ENCODE measurements at places on chromosomes 1 and 21.

DNA sequence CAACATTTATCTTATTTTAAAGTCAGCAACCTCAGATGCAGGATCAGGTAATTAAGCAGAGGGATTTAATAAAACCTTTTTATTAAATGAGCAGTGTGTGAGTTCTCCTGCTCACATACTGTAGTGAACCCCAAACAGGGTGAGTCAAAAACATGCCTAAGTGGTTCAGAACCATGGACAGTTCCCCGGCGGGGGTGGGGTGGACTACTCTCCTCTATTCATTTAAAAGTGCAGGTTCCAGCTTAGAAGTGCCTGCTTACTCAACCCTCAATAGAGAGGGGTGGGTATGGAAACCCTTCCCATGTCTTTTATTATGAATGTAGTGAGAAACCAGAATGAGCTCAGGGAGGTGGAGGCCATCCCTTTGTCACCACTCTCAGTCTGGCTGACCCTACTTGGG, 397.9 kb downstream of the HHAT start:
- DNase-seq: peak; percentile 7

DNA sequence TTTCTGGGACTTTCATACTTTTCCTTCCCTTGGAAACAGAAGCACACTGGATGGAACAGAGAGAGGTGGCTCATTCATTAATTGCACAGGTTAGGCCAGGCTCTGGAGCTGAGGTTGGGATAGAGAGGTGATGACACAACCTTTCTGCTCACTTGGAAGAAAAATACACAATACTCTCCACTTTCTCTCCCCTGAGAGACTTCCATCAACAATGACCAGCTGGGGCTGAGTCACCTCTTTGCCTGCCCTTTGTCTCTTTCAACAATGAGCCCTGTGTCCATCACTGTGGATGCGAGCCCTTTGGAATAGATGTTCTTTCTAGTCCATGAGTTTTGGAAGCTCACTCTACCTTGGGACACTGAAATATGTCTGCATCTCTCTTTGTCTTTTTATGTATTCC, 43.1 kb downstream of the ATP2B4 start:
- no peak for DNase-seq

DNA sequence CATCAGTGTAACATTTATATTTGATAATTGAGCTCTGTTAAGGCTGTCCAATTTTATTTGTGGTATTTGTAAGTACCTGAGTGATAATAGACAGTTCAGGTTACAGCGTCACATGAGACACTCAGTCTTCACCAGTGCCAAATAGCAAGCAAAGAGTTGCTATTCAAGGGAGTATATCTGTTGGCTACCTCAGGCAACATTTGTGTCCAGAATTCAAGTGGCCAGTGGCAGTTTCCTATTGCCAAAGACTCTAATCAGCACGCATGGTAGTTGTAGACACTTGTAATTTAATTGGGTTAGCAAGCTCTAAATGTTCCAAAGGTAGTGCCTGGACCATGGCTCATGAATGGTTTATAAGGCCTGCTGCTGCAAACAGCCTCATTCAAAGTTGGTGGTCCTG, 1524.3 kb upstream of the B3GALT2 start:
- no peak for DNase-seq

DNA sequence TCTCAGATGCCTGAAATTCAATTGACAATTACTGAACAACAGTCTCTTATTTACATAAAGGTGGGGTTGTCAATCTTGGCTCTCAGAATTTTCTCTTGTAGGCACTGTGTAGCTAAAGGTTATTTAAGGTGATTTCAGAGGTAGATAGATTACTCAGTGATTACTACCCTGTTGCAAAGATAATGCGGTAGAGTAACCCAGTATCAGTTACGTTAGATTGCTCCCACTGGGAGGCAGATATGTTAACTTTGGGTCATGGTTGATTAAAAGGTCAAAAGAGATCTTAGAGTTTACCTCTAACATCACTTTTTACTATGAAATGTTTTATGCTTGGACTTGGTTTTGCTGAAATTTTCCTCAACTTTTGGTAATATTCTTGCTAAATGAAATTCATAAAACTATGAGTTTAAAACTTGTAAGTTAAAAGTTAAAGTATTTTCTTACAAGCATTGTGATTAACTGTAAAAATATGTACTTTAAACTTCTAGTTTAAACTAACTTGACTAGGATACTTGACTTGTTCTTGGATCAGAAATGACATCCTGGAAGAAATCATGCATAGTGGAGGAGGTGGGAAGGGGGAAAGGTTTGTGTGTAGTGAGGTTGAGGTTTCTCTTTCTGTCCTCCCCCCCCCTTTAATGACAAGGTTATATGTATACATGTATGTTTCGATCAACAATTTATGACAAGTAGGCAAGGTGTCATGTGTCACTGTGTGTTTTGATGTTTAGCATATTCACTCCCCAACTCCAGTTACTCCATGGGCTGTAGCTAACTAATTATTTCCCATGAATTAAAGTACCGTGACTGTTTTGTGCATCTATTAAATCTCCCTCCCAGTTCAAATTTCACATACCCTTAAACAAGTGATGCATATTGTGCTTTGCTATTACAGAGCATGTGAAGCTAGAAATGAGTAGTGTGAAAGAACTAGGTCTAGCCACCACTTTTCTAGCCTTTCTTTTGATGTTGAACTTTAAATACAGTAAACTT, 2.9 kb downstream of the LAMC1 start:
- DNase-seq: no peak

DNA sequence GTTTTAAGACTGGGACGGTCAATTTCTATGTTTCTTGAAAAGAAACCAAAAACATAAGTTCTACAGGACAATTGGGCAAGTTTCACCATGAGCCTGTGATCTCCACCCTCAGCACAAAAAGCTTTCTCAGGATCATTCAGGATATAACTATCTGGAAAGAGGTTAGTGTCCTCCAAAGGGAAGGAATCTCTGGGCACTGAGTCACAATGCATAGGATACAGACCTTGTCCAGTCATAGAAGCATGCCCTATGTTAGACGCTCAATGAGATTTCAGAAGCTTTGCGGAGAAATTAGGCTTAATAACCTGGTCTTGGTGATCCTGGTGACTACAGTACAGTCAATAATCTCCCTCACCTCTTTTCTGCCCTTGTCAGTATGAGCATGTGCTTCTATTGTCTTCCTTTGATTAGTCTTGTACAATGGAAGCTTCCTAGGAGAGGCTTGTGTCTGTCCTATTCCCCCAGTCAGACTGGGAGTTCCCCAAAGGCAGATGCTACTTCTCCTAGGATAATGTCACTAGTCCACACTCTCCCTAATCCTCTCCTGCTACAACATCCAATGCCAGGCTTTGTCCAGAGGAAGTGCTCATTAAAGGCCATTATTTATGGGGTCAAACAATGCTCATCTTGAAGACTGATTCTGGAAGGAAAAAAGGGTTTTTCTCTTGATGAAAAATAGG, 97.4 kb downstream of the KCNH1 start:
- DNase-seq: no peak

GRCh38 chr1:18705811-18706210, 75.2 kb downstream of the PAX7 start:
- DNase-seq: no peak

- no peak for DNase-seq
Measured at GRCh38 chr21:37700641-37701202, 215.5 kb downstream of the KCNJ6 start.

DNA sequence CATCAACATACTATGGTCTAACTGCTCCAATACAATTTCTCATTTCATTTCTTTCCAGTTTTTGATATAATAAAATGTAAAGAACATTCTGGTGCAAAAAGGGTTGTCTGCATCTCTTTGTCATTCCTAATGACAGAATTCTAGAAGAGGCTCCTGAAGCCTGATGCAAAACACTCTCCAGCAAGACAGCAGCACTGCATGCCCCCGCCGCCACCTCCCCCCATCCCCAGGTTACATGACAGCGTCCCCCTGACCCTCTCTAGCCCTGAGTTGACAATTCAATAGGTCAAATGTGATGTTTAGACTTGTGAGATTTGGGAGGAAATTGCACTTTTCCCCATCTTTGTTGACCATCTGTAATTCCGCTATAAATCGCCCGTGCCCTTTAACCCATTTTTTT, 64.6 kb upstream of the C1orf21 start:
- DNase-seq: no peak

- DNase-seq: no peak
Measured at GRCh38 chr1:31399976-31400375, 13.0 kb upstream of the SERINC2 start.

DNA sequence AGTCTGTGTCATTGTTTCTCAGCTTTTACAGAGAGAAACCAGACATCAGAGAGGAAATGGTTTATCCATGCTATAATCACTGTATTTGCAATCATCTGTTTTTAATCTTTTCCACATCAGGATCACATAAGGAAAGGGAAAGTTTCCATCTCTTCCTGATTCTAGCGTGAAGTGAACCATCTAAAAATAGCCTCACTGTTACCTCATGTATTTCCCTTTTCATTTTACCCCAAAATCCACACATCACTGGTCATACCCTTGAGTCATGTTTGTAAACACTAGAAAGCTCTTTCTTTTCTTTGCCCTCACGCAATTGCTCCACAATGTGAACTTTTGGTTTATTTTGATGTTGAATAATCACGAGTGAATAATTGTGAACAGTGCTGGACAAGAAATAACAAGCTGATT, 146.0 kb downstream of the PLA2G4A start:
- no peak for DNase-seq

GRCh38 chr1:209428241-209428921, 155.1 kb upstream of the CAMK1G start:
- DNase-seq: no peak

DNA sequence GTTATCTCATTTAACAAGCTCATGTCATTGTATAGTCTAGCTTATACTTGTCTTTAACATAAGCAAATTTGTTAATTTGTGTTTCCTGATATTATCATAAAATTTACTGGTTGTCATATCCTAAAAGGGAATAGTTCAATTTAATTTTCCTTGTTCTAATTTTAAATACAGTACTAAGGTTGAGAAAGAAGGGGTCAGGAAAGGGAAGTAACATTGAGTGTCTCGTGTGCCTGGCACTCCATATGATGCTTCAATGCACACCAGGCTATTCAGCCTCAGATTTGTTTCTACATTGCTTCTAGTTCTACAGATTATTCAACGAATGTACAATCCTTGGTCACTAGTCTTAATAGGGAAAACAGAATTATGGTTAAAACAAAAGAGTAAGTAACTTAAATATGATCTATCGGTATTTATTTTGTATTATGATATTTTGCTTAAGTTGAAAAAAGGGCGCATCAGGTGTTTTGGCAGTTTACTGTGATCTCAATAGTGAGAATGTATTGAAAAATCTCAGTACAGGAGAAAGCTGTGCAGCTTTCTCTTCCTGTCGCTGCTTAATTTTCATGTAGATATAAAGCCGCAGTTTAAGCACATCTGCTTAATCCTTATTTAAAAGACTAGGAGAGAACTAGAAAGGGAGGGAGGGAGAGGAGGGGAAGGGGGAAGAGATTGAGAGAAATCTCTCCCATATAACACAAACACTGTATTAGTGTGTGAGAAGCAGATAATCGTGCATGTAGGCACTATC, 13.0 kb downstream of the PTPRC start:
- DNase-seq: no peak

- DNase-seq: no peak
Measured at GRCh38 chr21:31887391-31887841, 14.6 kb downstream of the HUNK start.

DNA sequence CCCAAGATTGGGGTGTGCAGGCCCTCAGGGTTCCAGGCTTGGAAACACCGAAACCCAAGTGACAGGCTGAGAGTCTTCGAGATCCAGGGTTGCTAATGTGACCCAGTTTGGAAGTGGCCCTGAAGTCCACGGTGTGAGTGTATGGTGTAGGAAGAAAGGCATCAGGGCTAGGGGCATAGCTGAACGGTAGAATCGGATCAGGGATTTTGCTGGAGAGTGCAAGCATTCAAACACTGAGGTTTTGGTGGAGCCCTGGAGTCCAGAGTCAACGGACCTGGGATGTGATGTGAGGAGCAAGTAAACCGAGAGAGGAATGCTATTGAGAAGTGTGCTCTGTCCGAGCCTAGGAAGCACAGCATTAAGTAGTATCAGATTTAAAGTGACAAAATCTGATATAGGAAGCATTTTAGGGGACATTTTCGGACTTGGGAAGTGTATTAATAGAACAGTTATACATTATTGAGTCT, 958 bp downstream of the NFYC start:
- DNase-seq: no peak

DNA sequence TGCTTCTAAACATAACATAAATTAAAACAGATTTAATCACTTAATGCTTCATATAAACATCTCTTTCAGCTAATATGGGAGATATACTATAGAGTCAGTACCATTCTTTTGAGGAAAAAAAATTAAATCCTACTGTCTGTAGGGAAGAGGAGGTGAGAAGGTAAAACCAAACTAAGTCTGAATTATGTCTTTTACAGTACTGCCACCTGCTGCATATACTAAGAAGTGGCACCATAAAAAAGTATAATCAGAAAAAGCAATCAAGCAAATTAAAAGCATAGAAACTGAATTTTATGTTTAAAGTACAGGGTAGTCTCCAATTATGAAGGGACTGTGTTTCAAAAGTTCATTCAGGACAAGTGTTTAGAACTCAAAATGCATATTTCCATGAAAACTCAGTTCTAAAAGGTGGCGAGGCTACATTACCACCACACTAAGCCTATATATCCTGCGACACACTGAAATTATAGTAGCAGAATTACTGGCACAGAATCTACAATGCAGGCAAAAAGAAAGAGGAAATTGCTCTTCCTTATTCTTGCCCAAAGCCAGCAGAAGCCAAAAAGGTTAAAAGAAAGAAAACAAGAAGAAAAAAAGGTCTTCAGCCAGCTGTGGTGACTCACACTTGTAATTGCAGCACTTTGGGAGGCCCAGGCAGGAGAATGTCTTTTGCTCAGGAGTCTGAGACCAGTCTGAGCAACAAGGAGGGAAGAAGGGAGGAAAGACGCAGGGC, 9.0 kb downstream of the NSL1 start:
- no peak for DNase-seq

DNA sequence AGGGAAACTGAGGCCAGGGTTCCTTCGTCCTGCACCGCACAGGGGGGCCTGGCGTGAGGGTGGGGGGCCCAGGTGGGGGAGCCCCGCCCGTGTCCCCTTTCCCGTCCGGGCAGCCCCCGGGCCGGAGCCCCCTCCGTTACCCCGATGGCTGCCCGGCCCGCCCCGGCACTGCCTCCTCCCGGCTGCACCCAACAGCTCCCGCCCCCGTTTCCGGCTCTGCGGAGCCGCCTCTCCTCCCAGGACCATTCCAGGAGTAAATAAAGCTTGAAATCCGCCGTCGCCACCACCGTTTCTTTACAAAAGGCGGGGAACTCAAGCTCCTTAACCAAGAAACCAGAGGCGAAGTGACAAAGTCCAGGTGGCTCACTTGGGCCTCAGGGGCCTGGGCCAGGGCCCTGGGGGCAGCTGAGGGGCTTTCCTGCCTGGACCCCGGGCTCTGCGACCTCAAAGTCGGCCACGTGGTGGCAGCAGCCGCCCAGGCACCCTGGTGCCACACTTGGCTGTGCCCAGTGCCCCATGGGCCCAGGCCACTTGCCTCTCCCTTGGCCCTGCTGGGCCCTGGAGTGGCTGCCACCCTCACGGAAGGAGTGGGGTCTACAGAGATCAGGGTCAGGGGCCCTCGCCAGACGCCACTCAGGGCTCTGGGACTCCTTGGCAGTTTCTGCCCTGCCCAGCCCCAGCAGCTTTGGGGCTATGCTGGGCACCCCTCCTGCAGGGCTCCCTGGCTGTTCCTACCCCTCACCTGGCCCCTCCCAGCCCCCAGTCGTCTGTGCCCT, 514 bp upstream of the FAAP20 start:
- DNase-seq: peak; percentile 77
